Cardiac fibroblast (primary cell): ENCODE measurements at places on chromosomes 1 and 21.

DNA sequence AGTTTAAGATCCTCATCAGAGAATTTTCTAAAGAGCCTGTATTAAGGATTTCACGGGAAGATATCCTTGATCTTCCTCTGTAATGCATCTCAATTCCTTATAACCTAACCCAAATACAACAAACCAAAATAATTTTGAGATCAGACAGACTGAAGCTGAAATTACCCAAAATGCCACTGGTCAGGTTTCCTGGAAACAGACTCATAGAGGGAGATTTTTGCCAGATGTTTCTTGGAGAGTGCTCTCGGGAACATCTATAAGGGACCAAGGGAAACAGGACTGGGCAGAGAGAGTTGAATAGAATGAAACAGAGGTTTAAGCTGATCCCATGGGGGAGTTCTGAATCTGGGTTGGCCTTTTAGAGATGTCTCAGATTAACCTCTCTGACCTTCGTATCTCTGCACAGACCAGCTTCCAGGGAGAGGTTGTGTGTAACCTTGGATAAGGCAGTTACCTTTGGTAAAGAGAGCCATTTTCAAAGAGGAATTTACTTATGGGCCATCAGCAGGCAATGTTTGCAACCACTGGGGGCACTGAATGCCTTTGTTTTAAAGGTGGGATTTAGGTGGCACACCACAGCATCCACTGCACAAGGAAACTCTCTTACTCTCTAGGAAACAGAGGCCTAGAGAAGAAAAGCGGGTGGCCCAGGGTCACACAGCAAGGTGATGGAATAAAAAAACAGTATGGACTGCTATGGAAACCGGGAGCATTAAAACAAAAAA, 130.8 kb upstream of the SGIP1 start:
- DNase-seq, result peak; percentile 20

DNA sequence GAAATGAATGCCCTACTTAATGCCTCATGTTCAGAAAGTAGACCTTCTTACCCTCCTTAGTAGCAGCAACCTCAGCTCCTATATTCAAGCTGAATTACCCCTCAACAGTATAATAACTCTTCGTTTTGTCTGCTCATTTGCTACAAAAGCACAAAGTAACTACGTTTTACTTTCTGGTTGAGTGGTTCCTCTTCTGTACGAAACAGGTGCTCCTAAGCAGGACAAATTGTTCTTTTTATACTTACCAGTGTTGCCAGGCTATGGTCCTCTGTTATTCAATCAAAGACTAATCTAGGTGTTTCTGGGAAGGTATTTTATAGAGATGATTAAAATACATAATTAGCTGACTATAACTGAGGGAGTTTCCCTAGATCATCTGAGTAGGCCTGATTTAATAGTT, 484.2 kb upstream of the ADAMTS5 start:
- DNase-seq, result no peak

DNA sequence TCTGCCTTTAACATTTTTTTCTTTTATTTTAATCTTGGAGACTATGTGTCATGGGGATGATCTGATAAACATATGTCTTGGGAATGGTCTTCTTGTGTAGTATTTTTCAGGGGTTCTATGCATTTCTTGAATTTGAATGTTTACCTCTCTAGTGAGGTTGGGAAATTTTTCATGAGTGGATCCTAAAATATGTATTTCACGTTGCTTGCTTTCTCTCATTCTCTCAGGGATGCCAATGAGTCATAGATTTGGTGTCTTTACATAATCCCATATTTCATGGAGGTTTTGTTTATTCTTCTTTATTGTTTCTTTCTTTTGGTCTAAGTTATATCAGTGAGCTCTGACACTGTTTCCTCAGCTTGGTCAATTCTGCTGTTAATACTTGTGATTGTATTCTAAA, 1237.2 kb downstream of the PLA2G4A start:
- DNase-seq, result no peak

DNA sequence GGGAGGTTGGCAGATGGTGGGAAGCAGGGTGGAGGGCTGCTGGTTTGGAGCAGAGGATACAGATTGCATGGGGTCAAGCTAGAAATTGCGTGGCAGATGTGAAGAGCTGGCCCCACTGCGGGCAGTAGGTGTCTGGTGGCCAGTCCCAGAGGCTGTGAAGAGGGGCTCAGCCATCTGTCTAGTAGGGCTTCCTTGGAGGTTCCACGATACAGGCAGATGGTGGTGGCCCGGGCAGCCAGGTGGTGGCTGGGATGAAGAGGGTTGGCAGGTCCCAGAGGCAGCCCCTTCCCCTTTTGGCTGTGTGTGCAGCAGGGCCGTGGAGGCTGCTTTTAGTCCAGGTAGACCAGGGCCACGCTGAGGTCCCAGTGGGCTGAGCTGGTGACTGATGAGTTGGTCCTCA, 16.6 kb downstream of the PSEN2 start:
- DNase-seq, result no peak

DNA sequence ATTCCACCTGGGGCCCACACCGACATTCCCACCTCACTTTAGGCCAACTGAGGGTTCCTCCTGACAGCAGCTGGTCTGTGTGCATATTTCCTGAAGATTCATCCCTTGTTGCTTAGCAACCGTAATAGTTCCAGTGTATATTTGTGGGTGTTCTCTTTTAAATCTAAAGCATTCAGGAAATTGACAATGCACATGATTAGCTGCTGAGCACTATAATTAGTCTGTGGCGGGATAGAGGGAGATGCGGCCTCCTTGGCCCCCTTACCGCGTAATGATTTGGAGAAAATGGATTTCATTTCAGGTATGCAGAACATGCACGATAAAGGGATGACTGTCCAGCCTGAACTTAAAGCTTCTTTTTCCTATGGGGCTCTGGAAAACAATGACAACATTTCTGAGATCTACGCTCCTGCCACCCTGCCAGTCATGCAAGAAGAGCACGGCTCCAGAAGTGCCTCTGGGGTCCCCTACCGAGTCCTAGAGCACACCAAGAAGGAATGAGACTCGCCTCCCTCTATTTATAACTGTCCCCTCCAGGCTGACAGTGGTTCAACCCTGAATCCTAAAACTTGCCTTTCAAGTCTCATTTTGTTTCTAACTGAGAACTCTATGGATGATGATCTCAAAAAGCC, 33.8 kb upstream of the RCAN3 start:
- DNase-seq, result no peak

DNA sequence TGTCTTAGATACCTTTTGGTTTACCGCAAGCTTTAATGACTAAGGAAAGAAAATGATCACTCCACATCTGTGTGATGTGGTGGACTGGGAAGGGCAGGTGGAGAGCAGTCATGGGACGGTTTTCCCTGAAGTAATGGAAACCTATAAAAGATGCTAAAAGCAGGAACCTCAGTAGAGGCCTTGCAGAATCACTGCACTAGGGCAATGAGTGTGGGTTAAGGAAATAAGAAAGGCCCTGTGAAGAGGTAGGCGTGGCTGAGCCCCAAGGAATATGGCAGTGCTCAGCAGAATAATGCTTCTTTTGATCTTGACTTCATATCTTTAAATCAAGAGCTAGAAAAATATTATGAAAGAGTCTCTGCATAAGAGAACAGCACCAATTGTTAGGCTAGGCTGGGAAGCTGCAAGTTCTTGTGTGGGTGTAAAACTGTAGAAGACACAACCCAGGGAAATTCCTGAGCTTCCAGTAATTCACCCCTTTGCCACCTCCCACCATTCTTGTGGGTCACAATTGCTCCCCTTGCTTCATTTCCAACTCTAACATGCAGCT, 49.9 kb downstream of the CLCA4 start:
- no peak for DNase-seq

DNA sequence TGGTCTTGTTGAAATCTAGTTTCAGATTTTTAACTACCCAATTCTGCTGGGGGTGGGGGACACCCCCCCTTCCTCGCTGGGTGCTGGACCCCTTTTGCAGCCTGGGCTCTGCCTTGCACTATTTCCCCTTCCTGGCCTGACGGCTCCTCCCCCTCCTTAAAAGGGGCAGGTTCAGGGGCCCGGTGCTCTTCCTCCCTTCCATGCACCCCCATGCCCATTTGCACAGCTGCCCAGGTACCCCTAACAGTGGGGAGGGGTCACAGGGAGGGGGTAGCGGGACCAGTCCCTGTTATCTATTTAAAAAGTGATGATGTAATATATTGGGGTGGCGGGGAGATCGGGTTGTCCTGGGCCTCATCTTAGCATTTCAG, 15.3 kb downstream of the ZBTB7B start:
- DNase-seq, result no peak

DNA sequence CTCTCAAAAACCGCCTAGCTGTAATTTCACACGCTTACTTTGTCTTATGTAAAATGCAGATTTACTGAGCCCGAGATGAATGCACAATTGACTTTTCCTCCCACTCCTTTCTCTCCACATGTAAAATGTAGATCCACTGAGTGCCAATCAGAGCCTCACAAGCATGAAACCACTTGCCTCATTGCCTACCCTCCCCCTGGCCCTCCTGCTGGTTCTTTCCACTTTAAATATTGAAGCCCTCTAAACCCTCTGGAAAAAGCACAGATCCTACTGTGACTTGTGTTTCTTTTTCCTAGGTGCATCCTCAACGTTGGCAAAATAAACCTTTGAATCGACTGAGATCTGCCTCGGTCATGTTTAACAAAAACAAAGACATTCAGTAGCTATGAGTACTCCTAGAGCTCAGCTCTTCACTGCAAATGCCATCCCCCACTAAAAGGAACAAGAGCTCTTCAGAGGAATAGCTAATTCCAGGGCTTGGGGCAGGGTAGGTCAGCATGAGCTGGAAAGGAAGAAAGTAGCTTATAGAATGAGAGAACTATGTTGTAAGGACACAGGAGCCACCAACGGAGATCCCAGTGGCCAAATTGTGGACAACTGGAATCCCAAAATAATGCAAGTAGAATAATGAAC, 365.5 kb upstream of the RUNX1 start:
- no peak for DNase-seq

DNA sequence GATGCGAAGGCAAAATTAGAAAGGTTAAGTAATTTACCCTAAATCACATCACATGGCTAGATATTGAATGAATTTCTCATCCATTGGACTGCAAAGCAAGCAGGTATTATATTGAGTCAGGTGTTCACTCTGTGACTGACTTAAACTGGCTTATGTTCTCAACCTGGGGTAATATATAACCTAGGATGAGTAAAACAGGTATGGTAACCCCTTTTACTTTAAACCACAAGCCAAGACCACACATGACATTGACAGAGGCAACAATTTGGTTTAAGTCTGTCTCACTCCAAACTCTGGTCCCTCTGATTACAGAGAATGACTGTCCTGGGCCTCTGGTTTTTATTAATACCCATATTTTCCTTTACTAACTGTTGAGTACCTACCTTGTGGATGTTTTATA, 33.3 kb downstream of the MAEL start:
- DNase-seq, result no peak

GRCh38 chr1:231106347-231106746, 55.5 kb upstream of the TRIM67 start:
- DNase-seq, result peak; percentile 81

DNA sequence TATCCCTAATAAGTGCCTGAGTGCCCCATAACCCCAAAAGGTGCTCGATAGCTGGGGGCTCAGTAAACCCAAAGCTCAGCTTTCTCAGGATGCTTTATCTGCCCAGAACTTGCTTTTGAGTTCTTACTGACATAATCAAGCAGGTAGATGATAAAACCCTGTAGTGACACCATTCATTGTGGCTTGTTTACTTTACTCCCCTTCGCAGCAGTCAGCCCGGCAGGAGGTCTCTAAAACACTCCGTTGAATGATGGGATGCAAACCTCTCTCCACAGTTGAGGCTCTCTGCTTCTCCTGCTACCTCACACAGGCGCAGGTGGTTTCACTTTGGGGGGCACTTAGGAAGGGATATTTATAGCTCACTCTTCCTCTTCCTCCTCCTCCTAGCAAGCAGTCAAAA, 349.4 kb downstream of the HLX start:
- no peak for DNase-seq

DNA sequence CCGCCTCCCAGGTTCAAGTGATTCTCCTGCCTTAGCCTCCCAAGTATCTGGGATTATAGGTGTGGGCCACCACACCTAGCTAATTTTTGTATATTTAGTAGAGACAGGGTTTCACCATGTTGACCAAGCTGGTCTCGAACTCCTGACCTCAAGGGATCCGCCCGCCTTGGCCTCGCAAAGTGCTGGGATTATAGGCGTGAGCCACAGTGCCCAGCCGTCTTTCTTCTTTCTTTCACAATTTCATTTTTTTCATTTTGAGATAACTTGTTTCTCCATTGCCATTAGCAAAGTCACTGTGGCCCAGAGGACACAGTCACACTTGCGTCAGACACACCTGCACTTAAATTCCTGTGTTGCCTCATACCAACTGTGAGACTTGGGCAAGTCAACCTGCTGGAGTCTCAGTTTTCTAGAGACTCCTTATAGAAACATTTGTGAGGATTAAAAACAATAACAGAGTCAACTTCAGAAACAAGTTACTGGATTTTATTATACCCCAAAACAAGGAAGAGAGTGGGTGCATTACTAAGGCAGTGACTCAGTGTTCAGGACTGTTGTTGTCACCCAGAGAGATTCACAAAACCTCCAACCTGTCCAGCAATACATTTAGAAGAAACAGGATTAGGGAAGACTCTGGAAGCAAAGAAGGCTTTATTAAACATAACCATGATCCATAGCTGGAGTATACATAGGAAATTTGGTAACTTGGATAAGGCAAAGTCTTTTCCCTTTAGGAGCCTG, 2.6 kb downstream of the TEDDM1 start:
- DNase-seq, result peak; percentile 18

DNA sequence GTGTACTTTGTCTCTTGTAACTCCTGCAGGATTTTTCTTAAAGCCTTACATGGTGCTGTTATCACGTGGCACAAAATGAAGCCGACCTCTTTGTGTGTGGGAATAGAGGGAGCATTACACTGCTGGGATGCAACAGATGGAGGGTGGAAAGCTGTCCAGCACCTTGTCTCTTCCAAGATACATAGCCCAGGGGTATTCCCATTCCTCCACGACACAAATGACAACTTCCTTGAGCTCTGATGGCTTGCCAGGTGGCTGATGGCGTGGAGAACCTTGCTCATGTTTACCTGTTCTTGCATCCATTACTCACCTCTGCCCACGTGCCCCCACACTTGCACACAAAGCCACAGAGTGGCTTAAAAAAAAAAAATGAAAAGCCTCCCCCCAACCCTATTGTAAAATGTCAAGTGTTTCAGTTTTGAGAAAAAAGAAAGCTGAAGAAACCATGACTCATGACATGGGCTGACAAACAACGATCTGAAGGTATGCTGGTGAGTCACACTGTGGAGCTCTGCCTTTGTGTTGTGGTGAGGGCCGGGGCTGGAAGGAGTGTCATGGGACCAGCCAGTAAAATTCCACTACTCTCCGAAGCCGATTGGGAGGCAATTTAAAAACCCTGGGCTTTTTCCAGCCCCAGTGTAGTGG, 32.0 kb upstream of the ATP5PO start:
- peak; percentile 95 for DNase-seq

- no peak for DNase-seq
These were observed 4.7 kb downstream of the ACAP3 start for GRCh38 chr1:1302951-1303509.

GRCh38 chr1:203743091-203743571, 21.9 kb upstream of the LAX1 start:
- no peak for DNase-seq

- peak; percentile 59 for DNase-seq
These were observed 159.8 kb downstream of the PBX1 start for GRCh38 chr1:164718821-164719220.
